ENCODE measurements at places on chromosomes 4 and X. TPM values are rescaled to one million over a fixed set of nuclear protein-coding genes. Genes with fewer than 3 reads are reported as not detected.

FMR1NB gene
- total RNA-seq, result not detected

TLR6 gene
- 2.8 TPM for total RNA-seq

SYNPO2 gene
- 1.0 TPM for total RNA-seq

EXOSC9 gene
- 27.0 TPM for total RNA-seq

SLC10A6 gene
- not detected for total RNA-seq

ETNPPL gene
- total RNA-seq, result not detected
